Suppressor macrophage treated with lipopolysaccharide for 4 hours (primary cell): ENCODE measurements at places on chromosomes 13 and 19.

DNA sequence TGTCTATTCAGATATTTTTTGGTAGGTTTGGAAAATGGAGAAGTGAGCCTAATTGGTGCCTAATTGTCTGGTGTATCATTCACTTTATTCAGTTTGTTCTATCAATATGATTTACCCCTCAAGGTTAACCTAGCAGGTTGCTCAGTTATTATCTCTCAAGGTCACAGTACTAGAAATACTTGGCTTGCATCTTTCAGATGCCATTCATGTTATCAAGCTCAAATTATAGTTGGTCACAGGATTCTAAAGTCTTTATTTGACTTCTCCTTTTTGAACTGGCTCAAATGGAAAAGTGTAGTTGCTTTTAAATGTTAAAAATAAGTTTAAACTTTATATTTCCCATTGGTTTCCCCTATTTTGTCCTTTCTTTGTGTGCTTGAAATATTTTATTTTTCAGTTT lies 2.6 kb downstream of the KCNRG start:
- DNase-seq: no peak

DNA sequence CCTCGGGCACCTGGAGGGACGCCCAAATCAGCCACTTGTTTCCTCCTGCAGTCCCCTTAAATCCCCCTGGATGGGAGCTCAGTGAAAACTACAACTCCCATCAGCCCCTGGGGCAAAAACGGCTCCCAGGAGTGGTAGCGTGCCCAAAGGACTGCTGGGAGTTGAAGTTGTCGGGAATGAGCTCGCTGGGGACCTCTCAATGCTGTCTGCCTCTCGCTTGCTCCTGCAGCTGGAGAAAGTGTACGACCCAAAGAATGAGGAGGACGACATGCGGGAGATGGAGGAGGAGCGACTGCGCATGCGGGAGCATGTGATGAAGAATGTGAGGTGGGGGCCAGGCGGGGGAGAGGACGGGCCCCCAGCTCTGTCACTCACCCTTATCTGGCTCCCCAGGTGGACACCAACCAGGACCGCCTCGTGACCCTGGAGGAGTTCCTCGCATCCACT lies 14.7 kb upstream of the DHDH start:
- no peak for DNase-seq

GRCh38 chr13:78589206-78589605 lies 14.1 kb downstream of the POU4F1 start:
- DNase-seq: no peak

DNA sequence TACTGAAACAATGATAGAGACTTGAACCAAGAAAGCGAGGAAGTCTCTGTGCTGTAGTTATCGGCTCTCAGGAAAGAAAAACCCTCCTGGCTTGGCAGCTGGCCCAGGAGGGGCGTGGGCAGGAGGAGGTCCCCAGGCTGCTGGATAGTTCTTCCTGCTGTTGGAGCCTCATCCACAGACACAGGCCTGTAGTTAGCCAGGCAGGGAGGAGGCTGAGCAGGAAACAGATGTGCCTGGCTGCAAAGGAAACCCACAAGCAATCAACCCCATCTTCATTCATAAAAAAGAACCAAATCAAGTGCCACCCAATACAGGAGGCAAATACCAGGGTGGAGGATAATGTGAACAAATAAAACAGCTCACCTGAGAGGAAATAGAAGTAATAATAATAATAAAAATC lies 86.2 kb downstream of the IRS2 start:
- DNase-seq: peak; percentile 45

DNA sequence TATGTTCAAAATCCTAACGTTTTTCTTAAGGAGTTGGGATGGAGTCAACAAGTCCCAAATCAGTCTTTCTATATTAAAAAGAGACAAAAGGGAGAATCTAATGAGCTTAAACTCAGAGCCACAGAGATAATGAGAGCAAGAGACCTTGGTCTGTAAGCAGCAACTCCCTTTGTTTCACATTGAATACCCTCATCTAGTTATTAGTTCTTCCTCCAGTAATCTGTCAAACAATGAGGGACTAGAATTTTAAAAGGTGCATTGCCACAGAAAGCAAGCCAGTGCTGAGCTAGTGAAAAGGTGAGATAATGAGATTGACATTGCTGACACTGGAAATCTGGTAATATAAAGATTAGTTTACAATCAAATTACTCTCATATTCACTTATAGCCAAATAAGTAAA lies 718.6 kb downstream of the DACH1 start:
- DNase-seq: no peak

- DNase-seq: no peak
Observed at GRCh38 chr19:2866495-2867024, 575 bp upstream of the ZNF556 start.

- no peak for DNase-seq
Observed at GRCh38 chr13:91805605-91806004, 407.2 kb downstream of the GPC5 start.

GRCh38 chr19:39070888-39071287 lies 13.3 kb upstream of the ACP7 start:
- DNase-seq: no peak

DNA sequence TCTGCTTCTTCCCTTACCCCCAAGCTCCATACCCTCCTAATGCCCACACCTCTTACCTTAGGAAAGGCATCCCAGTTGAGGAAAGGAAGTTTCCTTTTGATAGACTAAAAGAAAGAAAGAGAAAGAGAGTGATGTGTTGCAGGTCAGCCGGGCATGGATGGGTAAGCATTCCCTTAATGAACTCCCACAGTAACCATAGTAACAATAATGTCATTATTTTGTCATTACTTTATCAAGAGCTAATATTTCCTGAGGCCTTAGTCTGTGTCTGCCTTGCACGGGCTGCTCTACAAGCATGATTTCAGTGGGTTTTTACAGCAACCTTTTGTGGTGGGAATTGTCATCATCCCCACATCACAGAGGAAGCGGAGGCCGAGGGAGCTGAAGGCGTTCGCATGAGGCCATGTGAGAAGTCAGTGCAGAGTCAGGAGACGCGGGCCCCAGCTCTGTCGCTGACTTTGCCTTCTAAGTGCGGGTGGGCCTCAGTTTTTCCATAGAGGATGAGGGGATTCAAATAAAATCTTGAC lies 2.5 kb downstream of the KRTDAP start:
- no peak for DNase-seq

GRCh38 chr13:35596321-35597030 lies 120.0 kb upstream of the MAB21L1 start:
- no peak for DNase-seq

DNA sequence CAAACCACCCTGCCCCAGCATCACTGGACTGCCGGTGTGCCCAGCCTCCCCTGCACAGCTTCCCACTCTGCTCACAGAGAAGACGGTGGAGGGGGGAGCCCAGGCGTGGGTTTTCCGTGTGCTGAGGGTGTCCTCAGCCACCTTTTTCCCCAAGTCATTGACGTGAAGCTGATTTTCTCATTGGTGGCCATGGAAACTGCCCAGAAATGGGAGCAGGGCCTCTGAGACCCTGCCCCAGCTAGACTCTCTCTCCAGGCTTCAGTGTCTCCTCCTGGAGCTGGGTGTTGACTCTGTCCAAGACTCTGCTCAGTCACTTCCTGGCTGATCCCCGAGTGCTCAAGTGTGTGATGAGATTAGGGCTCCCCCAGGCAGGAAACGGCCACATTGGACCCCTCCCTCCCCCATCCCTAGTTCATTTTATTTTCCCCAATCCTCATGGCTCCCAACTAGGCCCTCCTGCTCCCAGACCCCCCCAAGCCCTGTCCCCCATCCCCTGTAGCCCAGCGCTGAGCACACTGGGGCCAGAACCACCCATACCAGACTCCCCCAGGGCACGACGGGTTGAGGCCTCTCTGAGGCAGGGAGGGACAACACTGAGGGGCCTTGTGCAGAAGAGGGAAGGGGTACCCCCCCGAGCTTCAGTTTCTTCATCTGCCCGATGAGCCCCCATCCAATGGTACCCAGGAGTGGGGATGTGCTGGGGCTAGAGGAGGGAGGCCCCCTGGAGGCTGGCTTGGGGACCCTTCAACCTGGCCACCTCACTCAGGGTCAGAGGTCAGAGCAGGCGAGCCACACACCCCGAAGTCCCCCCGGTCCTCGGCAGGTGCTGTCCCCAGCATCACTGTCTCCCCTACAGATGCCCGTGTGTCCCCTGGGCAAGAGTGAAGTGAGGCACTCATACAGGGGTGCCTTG lies 1.2 kb upstream of the F2RL3 start:
- no peak for DNase-seq

- DNase-seq: no peak
Observed at GRCh38 chr13:36357231-36357630, 11.0 kb upstream of the SPART start.

DNA sequence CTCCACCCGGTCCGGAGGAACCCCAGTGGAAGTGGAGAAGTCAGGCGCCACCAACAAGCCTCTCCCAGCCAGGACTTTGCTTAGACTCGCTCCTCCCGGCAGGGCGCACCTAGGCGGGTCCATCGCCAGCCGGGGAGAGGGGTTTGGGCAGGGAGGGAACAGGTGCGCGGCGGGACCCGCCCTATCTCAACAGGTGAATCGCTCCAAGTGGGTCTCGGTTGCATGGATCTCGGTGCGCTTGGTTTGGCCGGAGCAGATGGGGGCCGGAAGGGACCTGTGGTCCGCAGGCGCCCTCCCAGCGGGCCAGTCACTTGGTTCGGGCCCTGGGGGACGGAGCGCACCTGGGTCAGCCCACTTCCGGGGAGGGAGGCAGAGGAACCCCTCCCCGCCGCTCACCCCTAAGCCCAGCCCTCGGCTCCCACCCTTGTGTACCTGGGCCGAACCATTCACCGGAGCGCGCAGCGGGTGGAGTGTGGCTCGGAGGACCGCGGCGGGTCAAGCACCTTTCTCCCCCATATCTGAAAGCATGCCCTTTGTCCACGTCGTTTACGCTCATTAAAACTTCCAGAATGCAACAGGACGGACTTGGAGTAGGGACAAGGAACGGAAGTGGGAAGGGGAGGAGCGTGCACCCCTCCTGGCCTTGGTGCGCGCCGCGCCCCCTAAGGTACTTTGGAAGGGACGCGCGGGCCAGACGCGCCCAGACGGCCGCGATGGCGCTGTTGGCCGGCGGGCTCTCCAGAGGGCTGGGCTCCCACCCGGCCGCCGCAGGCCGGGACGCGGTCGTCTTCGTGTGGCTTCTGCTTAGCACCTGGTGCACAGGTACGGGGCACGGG lies at the start of gene LSR:
Gene LSR (plus strand): TSS at position 693 of the 836 bp plus-strand sequence. CDS start 21 bp downstream, at position 714.
- DNase-seq: no peak

DNA sequence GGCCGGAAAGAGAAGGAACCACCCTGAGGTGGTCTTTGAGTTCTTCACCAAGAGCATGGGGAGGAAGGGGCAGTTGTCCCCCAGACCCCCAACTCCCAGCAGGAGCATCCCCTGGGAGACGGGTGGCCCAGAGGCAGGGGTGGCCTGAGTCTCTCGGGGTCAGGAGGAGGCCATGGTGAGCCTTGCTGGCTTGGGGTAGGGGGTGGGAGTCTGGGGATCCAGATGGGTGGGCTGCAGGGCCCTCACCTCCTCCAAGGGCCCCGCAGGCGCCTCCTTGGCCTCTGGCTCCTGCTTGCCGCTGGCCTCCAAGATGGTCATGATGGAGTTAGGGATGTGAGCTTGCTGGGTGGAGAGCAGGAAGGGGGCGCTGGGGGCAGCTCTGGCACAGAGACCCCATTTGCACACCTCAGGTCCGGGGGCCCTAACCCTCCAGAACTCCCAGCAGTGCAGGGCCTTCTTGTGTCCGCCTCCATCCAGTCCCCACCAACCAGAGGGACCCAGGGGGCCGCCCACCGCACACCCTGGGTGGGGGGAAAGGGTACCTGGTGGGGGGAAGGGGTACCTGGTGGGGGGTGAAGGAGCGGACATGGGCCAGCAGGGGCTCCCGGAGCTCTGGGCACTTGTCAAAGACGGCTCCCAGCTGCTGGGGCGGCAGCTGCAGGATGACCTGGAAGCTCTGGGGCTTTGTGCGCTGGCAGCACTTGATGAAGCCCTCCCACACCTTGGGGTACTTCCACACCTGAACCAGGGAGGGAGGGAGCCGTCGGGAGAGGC lies 1.3 kb upstream of the RSPH6A start:
- no peak for DNase-seq

DNA sequence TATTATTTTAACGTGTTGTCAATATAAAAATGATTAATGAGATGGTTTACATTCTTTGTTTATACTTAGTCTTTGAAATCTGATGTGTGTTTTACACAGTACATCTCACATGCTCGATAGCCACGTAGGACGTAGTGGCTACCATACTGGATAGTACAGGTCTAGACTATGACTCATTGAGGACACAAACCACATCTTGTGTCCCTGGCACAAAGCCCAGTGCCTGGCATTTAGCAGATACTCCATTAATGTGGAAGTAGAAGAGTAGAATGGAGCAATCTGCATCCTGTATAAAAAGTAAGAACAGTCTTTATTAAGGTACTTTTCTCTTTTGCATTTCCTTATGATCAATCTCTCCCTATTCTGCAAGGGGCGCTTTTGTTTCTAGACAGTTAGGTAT lies 49.0 kb upstream of the FRY start:
- DNase-seq: peak; percentile 85

- no peak for DNase-seq
Observed at GRCh38 chr19:35178701-35179100, 24.2 kb downstream of the FXYD5 start.

DNA sequence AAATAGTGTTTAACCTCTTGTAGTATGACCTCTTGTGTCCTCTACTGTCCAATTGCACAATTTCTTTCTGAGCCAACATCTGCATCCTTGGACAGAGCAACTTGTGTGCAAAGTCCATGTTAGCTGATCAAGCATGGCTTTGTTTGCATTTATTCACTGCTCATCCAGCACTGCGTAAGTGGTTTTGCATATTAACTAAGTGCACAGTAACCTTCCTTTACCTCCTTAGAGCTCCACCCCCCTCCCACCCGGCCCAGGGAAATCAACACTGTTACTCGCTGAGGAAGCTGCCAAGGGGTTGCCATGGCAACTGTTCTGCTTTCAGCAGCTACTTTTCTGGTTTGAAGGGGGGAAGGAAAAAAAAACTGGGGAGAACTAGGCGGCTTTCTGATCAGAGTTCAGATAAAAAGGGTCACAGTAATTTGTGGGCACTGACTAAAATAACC lies 153.5 kb upstream of the KLF12 start:
- DNase-seq: peak; percentile 67

DNA sequence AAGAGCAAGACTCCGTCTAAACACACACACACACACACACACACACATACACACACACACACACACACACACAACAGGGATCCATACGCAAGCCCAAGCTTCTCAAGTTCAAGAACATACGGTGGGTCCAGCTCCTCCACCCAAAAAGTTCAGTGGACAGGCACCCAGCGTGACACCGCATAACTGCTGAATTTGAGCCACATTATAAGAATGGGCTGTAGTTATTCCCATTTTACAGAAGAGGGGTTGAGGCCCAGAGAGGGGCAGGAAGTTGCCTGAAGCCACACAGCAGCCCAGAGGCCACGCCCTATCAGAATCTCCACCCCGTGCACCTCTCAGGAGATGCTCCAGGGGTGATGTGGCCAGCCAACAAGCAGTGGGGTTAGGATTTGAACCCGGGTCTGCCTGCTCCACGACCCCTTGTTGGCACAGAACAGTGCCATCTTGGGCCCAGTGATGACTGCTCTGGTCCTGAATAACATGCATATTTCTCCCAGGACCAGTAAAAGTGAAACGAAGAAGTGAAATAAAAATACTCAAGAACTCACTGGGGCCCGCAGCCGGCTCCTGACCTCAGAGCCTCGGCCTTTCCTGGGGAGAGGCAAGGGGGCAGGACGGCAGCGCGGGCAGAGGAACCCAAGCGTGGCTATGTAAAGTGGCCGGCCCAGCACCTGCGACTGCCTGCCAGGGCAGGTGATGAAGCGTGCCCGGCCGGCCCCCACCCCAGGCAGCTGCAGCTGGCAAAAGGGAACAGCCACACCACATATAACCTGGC lies 61.9 kb downstream of the AP1M1 start:
- peak; percentile 71 for DNase-seq
